Activated naive CD4-positive, alpha-beta T cell (primary cell): ENCODE measurements at places on chromosomes 1 and 21.

DNA sequence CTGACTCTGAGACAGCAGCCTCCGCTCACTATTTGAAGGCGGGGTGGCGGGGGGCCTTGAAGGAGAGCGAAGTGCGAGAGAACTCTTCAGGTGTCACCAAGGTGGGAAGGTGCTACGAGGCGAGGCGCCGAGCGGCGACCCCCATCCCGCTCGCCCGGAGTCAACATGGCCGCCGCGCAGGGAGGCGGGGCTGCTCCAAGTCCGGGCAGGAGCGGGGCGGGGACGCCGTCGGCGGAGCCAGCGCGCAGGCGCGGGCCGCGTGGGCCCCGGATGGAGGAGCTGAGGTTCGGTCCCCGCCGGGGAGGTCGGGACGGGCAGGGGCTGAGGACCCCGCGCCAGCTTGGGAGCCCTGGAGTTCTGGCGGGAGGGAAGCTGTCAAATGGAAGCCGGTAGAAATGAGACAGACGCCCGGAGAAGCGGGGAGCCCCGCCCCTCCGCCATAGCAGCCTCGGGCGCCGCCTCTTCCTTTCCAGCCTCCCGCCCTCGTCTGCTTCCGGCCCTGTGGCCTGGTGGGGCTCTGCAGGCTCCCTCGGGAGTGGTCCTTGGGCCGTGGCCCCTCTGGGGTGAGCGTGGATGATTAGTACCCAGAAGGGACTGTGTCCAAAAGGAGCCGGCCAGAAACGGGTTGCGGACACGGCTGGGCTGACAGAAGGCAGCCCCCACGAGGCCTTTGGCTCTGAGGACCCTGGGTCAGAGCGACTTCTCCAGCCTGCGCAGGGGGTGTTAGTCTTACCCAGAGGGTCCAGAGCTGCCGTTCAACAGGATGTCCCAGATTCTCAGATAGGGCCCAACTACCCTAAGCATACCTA, at the start of gene PIGV:
TSS of gene PIGV (plus strand) at position 245 of the 809 bp plus-strand sequence. CDS start 2,866 bp downstream, outside the sequence.
- peak; percentile 78 for DNase-seq

GRCh38 chr1:219553934-219554502, 58.9 kb downstream of the ZC3H11B start:
- DNase-seq = no peak

- no peak for DNase-seq
Observed at GRCh38 chr1:151549199-151549598, 9.1 kb downstream of the TUFT1 start.

- no peak for DNase-seq
Observed at GRCh38 chr1:8910914-8911313, 32.4 kb upstream of the ENO1 start.

- DNase-seq = no peak
Observed at GRCh38 chr1:152640351-152640750, 17.4 kb upstream of the LCE3A start.

DNA sequence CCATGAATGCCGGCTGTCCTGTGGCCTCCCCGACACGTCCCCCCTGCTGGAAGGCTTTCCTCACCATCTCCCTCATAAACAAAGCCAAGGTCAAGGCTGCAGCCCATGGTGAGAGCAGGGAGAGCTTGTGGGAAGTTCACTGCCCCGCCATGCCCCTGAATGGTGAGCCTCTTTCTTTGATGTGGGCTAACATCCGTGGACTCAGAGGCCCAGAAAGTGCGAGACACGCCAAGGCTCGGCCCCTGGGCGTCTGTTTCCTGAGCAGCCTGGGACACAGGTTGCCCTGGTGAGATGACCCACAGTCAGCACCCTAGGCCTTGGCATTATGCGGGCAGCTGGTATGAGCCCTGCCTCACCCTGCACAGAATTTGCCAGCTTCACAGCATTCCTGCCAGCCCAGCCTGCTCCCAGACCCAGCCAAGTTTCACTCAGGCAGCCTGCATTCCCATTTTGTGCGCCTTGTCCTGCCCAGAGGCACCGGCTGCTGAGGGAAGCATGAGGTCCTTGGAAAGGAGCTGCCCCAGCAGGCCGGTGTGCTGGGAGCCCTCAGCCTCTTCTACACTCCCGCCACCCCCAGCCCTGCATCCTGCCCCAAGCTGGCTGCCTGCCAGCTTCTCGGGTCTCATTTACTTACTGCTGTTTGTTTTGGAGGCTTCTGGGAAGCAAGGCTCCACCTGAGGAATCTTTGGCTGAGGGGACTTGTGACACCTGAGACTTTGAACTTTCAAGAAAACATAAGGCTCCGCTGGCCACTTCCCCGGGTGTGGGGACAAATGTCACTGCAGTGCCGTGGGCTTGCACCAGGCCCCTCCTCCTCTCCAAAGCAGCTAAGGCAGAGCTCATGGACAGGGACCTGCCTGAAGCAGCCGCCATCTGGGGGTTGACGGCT, 31.9 kb downstream of the NEK2 start:
- no peak for DNase-seq
